ENCODE measurements at places on chromosomes 16 and 17. TPM values are rescaled to one million over a fixed set of nuclear protein-coding genes. Genes with fewer than 3 reads are reported as not detected.

Gene IL21R
- total RNA-seq = not detected

Gene OR3A2
- total RNA-seq = not detected

Gene VPS9D1
- total RNA-seq = 21.3 TPM

Gene TBC1D3G
- 3.6 TPM for total RNA-seq

Gene AHSP
- not detected for total RNA-seq

Gene GINS2
- total RNA-seq = 8.9 TPM

Gene RMI2
- total RNA-seq = 21.0 TPM

Gene GPRC5C
- total RNA-seq = 125 TPM

Gene BMERB1
- 15.2 TPM for total RNA-seq

Gene PRAC2
- not detected for total RNA-seq

Gene MT1A
- total RNA-seq = not detected

Gene FADS6
- total RNA-seq = 0.83 TPM

Gene C17orf67
- total RNA-seq = 0.32 TPM

Gene SMIM36
- total RNA-seq = not detected

Gene UTP4
- total RNA-seq = 10.0 TPM

Gene IRX6
- 0.09 TPM for total RNA-seq

Gene ICAM2
- total RNA-seq = not detected

Gene ACSM2B
- not detected for total RNA-seq

Gene MMP28
- 0.39 TPM for total RNA-seq

Gene OTOA
- 0.51 TPM for total RNA-seq

Gene EME1
- 13.4 TPM for total RNA-seq

Gene CNGB1
- total RNA-seq = not detected

Gene OR1F1
- total RNA-seq = not detected

Gene VMO1
- 0.78 TPM for total RNA-seq

Gene ARHGDIA
- total RNA-seq = 177 TPM

Gene CNTNAP4
- total RNA-seq = 1.1 TPM

Gene TBC1D28
- not detected for total RNA-seq

Gene WRAP53
- total RNA-seq = 12.0 TPM

Gene XAF1
- not detected for total RNA-seq

Gene TNP2
- total RNA-seq = not detected

Gene EXOC3L1
- total RNA-seq = 3.7 TPM

Gene HOXB1
- total RNA-seq = 5.9 TPM

Gene LRRC37A
- 1.1 TPM for total RNA-seq

Gene HCRT
- 1.3 TPM for total RNA-seq

Gene TMEM238L
- not detected for total RNA-seq

Gene KRTAP9-2
- total RNA-seq = not detected

Gene SPIRE2
- 4.1 TPM for total RNA-seq

Gene ATXN1L
- total RNA-seq = 20.9 TPM

Gene NLRC3
- 0.09 TPM for total RNA-seq

Gene SPATA20
- 194 TPM for total RNA-seq

Gene ADORA2B
- total RNA-seq = 10.5 TPM

Data from cardiac muscle cell (in vitro differentiated cells and primary cell).